ENCODE measurements at places on chromosomes 2 and 18.

- DNase-seq = no peak
Measured at GRCh38 chr2:51368250-51368649, 336.3 kb upstream of the NRXN1 start.

DNA sequence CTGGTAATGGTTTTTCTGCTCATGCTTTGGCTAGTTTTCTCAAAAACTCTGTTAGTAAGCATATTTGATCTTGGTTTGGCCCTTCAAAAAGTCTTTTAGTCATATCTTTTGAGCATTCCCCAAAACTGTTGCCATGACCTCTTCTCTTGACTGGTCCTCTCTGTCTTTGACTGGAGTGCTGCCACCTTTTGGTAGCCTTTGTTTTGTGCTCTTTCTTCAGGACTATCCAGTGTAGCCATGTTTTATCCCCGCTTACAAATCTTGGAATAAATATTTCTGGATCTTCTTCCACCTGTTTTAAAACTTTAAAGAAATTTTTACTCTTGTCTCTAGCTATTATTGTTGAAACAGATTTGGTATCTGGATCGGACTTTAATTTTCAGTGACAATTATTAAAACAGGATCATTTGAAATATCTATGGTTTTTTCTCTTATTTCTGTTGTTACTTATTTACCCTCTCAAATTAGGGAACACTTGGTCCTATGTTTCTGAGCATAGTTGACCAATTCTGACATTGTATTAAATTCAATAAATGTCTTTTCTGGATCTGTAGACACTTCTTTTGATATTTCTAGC is 965 bp upstream of the ELOA2 start:
- DNase-seq = no peak

GRCh38 chr2:36789181-36789804 is 92.8 kb downstream of the VIT start:
- DNase-seq = no peak

- DNase-seq = no peak
Measured at GRCh38 chr18:45670281-45670962, 53.6 kb upstream of the SLC14A1 start.

GRCh38 chr18:58843688-58844035 is 21.0 kb upstream of the ZNF532 start:
- DNase-seq = no peak

DNA sequence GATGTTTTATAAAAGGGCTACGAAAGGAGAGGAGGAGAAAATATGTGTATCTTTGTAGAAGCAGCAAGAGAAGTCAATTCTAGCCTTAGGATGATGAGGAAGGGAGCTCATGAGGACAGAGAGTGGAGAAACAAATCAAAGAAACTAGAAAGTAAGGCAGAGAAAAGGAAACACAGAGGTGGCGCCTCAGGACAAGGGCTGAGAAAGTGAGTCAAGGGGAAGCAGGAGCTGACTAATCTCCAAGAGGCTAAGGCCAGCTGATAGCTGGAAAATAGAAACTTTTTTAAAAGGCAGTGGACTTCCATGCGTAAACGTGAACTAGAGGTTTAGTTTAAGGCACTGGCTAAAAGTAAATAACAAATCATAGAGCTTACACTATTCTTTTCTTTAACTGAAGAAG is 173.3 kb downstream of the ANKRD44 start:
- no peak for DNase-seq

GRCh38 chr18:67876871-67877270 is 360.4 kb upstream of the DSEL start:
- no peak for DNase-seq

GRCh38 chr2:35454966-35455638 is 900.5 kb upstream of the CRIM1 start:
- DNase-seq = no peak

DNA sequence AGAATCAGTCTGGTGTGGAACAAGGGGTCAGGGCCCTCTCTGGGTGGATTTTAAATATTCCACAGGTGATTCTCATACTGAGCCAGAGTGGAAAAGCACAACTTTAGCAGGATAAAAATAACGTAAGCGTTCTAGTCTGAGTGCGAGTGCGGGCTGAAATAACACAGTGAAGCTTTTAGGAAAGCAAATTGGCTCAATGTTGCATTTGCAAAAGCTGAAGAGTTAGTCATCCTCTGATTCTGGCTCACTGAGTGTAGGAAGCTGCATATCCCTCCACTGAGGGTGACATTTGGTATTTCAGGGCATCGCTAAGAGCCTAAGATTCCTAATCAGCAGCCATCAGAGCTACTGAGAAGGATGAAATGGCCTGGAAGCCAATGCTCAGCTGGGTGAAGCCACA is 134.7 kb downstream of the RIF1 start:
- DNase-seq = peak; percentile 5

GRCh38 chr2:172427256-172427989 is at the start of gene ITGA6:
ITGA6 (plus strand) TSS chr2:172427586.
- DNase-seq = peak; percentile 67

- no peak for DNase-seq
Measured at GRCh38 chr18:56935434-56936040, 211.3 kb upstream of the BOD1L2 start.

DNA sequence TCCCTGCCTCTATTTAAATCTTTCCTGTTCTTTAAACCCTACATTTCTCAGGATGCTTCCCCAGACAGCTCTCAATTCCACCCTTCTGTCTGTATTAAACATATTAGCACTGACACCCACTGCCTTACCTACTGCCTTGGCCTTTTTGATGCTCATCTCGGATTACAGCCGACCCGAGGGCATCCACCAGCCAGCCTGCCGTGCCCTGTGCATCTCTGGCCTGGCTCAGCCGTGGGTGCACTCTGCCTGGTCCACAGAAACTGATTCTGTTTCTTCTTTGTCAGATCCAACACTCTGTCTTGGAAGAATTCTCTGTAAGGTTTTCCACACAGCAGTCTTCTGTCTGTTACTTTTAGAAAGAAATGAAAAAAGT is 27.2 kb downstream of the TANC1 start:
- DNase-seq = no peak

- DNase-seq = no peak
Measured at GRCh38 chr2:41182961-41183360, 731.1 kb upstream of the SLC8A1 start.

DNA sequence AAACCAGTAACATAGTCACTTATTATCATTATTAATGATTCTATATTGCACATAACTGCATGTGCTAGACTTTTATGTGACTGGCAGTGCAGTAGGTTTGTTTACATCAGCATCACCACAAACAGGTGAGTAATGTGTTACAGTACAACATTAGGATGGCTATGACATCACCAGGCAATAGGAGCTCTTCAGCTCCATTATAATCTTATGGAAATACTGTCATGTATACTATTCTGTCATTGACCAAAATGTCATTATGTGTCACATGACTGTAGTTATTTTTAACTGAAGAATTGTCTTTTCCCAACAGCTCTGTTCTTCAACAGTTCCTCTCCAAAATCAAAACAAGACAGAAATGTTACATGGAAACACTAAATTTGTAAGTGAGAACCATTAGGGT is 96.3 kb downstream of the C18orf54 start:
- DNase-seq = no peak

GRCh38 chr18:28846958-28847357 is 670.0 kb upstream of the CDH2 start:
- no peak for DNase-seq

GRCh38 chr2:226074391-226074790 is 674.9 kb downstream of the NYAP2 start:
- DNase-seq = no peak

GRCh38 chr2:120494446-120494845 is 148.5 kb downstream of the INHBB start:
- no peak for DNase-seq

DNA sequence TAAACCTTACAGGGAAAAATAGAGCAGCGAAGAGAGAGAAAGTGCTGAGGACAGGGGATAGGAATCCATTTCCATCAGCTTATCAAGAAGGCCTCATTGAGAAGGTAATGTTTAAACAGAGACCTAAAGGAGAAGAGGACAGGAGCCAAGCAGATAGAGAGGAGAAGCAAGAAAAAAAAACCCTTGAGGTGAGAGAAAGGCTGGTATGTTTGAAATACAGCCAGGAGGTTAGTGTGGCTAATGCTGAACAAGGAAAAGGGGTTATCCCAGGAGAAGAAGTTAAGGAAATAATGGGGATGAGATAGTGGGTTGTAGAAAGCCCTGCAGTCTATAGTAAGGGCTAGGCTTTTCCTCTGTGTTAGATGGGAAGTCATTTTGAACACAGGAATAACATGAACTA is 90.8 kb downstream of the GRB14 start:
- no peak for DNase-seq

- DNase-seq = no peak
Measured at GRCh38 chr2:64196963-64197362, 52.7 kb upstream of the PELI1 start.

DNA sequence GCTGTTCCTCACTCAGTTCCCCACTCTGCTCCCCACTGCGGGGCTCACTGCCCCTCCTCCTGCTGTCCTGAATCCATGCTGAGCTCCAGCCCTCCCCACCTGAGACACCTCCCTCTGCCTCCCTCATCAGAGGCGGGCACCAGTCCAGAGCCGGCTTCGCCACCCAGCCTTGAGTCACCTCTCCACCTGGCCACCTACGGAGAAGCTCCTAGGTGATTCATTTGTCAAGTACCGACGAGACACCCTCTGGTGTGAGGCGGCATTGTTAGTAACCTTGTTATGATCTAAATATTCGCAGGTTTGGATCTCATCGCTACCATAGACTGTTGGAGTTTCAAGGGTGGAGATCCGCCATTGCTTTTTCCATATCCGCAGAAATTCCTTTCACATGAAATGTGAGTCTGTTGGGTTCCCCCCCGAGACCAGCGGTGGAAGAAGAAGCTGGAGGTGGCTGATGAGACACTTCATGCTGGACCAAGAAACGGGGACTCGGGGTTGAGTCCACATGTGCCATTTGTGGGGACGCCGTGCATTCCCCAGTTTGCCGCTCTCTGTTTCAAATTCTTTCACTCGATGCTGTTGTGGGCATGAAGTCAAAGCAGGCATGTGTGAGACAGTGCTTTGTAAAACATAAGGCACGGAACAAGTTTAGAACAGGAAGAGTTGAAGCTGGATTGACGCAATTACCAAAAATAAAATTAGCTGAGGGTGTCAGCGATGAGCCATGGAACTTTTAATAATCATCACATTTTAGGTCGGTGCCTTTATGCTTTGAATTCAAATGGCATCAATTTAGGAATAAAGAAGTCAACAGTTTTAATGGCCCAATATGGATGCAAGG is 259.8 kb upstream of the HDAC4 start:
- no peak for DNase-seq

DNA sequence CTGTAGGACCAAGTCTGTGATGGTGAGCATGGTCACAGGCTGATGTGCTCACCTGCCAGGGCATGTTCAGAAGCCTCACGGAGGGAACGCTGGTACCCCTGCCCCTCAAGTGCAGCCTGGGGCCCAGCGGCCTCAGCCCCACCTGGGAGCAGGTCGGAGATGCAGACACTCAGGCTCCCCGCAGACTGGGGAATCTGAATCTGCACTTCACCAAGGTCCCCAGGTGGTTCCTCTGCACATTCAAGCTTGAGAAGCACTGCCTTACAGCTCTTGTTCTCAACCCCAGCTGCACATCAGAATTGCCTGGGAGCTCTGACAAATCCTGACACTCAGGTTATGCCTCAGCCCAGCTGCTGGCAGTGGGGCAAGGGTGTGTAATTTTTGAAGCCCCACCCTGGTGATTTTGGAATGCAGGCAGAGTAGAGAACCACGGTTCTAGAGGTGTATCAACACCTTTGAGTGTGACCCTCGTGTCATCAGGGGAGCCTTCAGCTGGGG is 54.8 kb downstream of the CRACDL start:
- no peak for DNase-seq

GRCh38 chr2:230541934-230542380 is 126.0 kb downstream of the SP100 start:
- DNase-seq = no peak

DNA sequence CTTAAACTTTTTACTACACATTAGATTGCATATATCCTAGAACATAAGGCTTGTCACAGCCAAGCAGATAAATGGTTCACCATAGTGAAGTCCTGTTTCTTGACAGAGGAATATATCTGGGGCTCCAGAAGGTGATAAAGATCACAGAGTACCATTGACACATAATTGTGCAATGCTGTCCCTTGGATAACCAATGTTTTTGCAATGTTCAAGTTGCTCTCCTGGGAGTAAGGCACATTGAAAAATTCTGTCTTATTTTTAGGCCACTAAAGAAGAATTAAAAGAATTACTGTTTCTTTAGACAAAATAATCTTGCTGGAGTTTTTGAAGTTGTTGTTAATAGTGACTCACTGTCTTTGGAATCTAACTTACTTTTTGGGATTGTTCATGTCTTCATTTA is 1132.8 kb downstream of the LRP1B start:
- DNase-seq = no peak

DNA sequence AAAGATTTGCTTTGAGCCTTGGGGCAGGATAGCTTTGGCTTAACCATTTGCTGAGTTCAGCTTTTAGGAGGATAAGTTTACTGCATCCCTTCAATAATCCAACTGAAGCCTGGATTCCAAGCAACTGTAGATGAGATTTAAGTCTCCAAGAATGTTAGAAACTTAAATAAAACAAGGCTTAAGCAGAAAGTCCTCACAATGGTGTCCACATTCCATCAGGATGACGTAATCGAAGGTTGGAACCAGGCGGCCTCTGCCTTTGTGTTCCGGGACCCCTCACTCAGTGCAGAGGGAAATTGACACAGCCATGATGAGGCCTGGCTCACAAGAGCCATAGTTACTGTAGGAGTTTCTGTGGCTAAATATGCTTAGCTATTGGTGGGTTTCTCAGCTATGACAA is 260.4 kb downstream of the LPIN1 start:
- no peak for DNase-seq

GRCh38 chr2:143732076-143732475 is 602.9 kb downstream of the ARHGAP15 start:
- no peak for DNase-seq

DNA sequence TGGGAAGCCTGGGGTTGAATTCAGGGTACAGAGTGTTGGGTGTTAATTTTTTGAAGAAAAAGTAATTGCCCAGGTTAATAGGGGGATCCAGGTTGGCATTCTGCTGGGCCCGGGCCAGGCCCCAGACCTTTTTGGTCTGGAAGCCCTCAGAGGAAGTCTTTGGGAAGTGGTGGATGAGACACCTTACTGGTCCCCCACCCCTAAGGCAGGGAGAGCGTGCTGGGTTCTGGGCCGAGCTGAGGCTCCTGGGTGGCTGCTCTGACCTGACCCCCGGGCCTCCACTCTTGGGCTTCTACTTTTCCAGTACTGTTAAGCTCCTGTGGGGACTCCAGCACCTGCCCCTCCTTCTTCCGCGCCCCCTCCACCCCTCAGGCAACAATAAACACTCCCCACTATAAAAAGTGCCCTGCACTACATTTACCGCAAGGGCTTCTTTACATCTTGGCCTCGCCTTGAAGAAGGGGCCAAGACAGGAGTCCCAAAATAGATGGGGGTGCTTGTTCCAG is 753 bp upstream of the HOXD3 start:
- no peak for DNase-seq

Measured in caudate nucleus (tissue), 63 donors.